ENCODE measurements at places on chromosomes 2 and 18. TPM values are rescaled to one million over a fixed set of nuclear protein-coding genes. Genes with fewer than 3 reads are reported as not detected.

DNA sequence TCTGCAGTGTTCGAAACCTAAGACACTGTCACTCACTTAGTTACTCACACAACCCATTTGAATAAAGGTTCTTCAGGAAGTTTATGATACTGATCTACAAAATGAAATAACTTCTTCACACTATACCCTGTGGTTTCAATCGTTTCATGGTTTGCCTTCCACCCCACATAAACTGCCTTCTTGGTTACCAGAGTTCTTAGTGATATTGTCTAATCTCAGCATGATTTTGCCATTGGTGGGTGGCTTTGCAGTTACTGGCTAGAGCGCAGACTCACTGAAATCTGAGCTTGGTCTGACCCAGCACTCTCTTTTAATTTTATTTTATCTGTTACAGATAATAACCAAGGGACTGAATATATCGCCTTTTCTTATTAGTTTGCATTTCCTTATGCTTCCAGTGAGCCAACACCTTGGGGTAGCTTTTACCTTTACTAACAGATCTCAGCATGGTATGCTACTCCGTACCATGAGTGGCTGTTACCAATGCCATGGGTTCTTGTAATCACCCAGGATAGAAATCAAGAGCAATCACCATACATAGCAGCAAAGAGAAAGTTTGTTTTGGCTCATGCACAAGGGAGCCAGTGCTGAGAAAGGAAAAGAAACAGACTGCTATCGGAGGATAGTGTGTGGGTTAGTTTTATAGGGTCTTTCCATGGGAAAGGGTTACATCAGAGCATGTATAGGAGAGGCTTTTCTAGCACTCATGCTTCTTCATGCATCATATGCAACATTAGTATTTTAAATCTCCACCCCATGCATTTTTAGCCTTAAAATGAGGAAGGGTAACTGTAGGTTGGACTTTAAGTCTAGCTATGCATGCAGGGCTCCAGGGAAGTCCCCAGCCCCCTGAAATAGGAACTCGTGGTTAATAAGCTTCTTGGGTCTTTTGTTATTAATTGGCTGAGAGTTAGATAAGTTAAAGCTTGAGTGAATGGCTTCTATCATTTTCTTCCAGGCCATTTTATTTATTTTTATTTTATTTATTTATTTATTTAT, 33.3 kb downstream of the ANXA4 start:
- DNase-seq = peak; percentile 87

DNA sequence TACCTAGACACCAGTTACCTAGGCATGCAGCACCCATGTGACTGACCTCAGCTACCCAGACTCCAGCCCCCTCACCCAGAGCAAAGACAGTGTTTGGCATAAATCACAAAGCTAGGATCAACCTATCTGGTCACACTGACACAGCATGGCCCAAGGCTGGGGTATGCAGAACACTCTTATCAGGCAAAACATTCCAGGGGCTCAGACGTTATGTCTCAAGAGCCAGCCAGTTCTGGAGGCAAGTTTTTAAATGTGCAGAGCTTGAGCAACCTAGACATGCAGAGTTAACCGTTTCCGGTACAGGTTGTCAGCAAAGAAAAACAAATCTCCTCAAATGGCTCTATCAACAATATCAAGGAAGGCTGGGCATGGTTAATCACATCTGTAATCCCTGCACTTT, 92.8 kb downstream of the AP1S3 start:
- DNase-seq = no peak

DNA sequence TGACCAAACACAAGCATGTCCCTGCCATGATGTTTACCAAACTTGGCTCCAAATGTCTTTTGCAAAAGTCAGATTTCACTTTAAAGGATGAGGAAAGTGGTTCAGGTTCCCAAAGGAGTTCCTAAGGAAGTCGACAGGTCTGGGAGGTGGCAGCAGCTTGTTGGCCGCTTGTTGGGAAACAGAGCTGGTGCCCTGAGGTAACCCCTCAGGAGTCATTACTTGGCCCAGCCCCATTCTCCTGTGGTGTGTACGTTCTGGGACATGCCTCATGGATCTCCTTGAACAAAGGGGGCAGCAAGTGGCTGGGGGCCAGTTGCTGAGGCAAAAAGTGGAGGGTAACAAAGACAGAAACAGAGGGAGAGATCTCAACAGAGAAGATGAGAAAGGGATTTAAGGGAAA, 10.9 kb downstream of the TMBIM1 start:
- DNase-seq = no peak

DNA sequence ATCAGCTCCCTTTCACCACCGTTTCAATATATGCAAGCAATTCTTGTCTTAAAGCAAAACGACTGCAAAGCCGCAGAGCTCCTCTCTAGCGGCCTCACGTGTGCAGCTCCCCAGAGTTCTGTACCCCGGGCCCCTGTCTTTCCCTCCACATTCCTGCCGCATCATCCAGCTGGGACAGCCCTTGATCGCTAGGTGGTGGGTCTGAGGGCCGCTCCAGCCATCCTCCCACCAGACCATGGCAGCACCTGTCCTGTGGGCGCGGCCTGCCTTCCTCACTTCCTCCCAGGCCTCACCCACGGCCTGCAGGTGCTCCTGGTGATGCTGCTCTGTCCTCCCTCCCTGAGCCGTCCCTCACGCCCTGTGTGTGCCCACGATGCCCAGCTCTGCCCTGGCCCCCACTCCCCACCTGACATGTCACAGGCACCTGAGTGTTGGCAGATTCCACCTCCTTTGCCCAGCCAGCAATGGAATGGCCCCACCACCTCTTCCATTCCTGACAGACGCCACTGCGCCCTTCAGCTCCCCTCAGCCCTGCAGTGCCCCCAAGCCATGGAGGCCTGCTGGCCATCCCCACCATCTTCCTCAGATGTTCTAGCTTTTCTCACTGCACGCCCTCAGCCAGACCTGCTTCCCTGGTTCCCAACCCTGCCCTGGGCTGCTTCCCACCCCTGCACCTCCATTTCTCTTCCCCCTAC, 15.3 kb upstream of the ALLC start:
- DNase-seq = no peak

GRCh38 chr18:58314284-58314683, 270.3 kb downstream of the NEDD4L start:
- DNase-seq = no peak

Gene WNT10A
- 0.28 TPM for total RNA-seq

Gene LYPD1
- total RNA-seq = not detected

Gene MATN3
- total RNA-seq = not detected

All from activated CD4-positive, alpha-beta T cell treated with anti-CD3 and anti-CD28 coated beads, Interleukin-2, amount 10 ng/mL, durations not matched to agents 24 days and 14 days (primary cell).